ENCODE measurements at places on chromosomes 6 and 20.

DNA sequence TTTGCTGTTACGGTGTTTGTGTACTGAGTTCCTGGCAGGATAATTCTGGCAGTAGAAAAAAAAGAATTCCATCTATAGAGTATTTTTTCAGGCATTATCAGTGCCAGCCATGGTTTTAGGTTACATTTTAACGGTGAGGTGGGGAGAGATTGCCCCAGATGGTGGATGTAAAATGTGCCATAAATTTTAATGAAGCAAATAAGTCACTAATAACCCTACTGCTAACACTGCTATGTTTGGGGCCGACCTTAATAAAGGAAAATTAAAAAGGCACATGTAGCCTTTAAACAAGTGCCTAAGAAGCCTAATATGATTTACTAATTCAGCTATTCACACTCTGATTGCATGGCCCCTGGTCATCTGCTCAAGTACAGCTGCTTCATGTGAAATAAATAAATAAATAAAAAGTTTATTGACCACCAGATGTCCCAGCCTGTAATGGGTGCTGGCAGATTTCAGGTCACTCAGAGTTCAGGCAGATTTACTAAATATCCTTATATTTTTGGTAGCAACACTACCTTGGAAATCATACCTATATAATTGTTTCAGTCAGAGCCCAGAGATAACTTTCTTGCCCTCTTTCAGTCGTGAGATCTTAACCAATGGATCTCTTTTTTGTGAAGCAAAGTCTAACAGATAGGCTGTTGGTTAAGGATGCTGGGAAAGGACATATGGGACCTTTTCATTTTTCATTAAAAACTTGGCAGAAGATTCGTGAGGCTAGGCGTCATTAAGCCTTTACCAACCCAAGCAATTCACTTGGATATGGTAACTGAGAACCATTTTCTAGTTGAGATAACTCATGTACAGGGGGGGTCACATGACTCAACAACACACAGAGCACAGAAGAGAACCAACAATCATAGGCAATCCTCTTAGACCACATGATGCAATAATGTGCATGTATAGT lies 495.0 kb upstream of the NRSN1 start:
- no peak for DNase-seq

DNA sequence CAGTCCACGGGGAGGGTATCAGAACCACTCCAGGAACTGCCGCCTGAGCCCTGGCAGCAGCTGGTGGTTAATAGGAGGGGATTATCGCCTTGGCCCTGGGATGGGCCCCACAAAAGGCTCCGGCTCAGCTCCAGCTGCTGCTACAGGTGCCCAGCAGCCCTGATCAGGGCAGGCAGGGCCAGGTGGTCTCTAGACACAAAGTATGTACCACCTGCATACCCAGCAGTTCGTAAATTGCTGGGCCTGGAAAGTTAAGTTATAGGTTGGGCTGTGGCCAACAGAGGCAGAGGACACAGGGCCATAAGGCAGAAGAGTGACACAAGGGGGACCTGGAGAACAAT lies 35.1 kb downstream of the RRBP1 start:
- no peak for DNase-seq

- no peak for DNase-seq
Measured at GRCh38 chr6:44243345-44243744, 3.6 kb upstream of the HSP90AB1 start.

- no peak for DNase-seq
Measured at GRCh38 chr6:153045271-153045670, 42.8 kb upstream of the MTRF1L start.

DNA sequence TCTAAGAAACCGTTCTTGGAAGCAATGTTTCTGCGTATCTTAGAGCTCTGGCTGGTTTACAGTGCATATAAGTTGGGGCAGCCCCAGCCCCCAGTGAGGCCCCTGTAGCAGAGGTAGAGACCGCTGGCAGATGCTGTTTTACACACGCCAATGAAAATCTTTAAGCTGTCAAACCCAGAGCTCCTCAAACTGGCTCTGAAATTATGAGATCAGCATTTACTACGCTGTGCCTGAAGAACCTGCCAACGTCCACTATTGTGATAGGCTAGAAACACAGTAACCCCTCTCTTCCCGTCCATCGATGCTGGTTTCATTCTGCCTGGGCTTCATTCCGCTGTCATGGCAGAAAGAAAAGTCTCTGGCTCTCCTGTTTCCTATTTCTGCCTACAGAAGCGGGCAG lies 160.6 kb downstream of the SMOC2 start:
- no peak for DNase-seq

DNA sequence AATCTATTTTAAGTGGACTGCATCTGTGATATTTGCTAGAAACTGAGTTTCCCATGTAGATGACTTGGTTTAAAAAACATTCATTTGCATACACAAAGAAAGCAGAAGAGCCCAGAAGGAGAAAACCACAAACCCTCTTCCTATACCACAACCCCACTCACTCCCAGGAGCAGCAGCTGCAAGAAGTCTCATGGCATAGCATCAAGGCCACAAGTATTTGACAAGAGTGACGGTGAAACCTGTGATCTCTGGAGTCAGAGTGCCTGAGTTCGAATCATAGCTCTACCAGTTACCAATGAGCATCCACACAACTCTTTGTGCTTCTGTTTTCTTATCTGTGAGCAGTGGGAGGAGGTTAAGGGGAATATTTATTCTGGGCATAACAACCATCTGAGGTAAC lies 44.7 kb upstream of the SIRPG start:
- no peak for DNase-seq

DNA sequence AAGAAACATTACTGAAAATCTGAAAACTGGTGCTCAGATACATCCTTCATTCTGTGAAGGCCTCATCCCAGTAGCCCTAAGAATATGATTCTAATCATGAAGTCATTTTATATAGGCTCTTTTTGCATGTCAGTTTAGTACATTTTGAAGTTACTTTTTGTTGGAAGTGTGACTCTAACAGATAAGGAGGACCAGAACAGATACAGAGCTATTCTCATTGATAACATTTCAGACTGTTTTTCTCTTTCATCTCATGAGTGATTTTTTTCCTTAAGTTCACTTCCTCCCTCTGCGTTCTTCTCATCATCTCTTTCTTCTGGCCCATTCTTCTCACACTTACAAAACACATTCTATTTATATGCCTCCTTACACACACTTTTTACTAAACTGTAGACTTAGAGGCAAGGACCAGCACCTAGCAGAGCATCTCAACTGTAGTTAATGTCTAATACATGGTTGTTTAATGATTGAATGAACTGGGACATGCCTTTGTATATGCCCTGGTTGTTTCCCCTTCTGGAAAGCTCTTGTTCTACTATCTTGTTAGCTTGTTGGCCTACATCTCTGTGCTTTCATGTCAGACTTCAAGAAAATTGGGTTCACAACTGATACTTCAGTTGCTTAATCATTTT lies 8.7 kb downstream of the CTNNBL1 start:
- no peak for DNase-seq

GRCh38 chr6:82264824-82265223 lies 17.3 kb upstream of the IBTK start:
- DNase-seq = no peak

DNA sequence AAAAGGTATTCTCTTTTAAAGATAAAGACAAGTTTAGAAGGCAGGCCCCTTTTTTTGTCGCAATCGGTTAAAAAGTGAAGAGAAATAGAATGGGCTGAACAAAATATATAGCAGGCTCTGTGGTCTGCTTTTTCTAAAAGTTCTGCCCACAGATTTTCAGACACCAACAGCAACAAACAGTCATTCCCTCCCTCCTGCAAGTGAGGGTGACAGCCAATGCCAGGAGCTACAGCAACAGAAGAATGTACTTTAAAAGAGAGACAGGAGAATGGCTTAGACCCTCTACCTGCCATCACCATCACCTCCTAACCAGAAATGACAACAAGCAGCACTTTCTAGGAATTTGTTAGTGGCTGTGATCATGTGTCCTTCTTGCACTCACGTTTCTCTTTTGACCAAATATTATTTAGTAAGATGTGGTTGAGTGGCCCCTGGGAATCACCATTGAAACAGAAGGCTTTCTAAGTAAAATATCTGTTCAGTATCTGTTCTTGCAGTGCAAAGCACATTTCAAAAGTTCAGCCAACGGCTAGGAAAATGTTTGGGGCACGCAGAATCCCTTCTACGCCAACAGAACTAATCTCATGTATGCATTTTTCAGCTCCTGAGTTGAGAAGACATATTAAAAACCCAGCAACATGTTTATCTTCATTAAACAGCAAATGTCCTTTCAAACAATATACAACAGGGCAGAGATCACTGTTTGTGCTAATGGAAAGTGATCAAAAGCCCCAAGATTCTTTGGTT lies 248.5 kb downstream of the ATXN1 start:
- peak; percentile 13 for DNase-seq

- DNase-seq = no peak
Measured at GRCh38 chr6:168288781-168289570, 30.6 kb downstream of the DACT2 start.
